ENCODE measurements at places on chromosomes 4 and X. TPM values are rescaled to one million over a fixed set of nuclear protein-coding genes. Genes with fewer than 3 reads are reported as not detected.
A peak's percentile ranks its signal among the peaks of the same experiment; 100 is the strongest.

Gene EGFL6
- total RNA-seq: 11.8 TPM

Gene PCYT1B
- 0.16 TPM for total RNA-seq

GRCh38 chrX:40543661-40544328, 37.0 kb upstream of the ATP6AP2 start:
- no peak for DNase-seq

DNA sequence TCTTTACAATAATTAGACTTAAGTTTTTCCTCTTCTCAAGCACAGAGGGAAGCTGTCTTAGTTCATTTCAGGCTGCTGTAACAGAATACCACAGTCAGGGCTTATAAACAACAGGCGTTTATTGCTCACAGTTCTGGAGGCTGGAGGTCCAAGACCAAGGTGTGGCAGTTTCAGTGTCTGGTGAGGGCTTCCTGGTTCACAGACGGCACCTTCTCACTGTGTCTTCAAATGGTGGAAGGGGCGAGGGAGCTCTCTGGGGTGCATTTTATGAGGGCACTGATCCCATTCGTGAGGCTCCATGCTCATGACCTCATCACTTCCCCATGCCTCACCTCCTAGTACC, 115.7 kb upstream of the MXRA5 start:
- DNase-seq: no peak

- DNase-seq: no peak
Measured at GRCh38 chr4:161856711-161857326, 307.0 kb downstream of the FSTL5 start.

GRCh38 chr4:180635281-180635680, 1607.9 kb upstream of the TENM3 start:
- DNase-seq: no peak

DNA sequence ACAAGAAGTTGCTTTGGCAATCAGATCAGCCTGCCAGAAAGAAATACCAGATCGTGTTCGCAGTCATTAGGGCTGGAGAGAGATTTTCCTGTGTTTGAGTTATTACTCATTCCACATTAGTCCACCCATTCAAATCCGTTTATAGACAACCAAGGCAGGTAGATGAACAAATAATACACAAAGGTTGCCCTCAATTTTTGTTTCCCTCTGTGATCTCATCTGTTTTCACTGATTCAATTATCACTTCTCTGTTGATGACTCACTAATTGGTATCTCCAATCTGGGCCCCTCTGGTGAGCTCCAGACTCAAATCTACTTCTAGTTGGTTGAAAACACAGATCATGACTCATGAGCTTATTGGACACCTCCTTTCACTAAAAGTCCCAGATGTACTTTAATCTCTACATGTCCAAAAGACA, 54.5 kb downstream of the CHM start:
- no peak for DNase-seq

DNA sequence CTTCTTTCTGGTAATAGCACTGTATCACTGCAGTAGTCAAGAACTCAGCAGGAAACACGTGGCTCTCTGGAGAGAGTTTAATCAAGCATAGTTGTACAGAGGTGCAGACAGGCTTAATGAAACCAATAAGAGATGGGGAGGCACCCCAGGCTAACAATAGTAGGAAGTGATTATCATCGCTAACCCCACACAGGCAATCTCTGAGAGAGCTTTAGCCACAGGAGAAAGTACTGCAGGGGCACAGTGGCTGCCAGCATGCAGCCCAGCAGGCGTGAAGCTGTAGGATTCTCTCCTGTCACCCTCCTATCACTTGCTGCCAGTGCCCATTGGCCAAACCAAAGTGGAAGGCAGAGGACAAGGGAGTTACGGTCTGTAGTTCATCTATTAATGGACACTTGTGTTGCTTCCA, 450.0 kb upstream of the RASGEF1B start:
- DNase-seq: no peak

DNA sequence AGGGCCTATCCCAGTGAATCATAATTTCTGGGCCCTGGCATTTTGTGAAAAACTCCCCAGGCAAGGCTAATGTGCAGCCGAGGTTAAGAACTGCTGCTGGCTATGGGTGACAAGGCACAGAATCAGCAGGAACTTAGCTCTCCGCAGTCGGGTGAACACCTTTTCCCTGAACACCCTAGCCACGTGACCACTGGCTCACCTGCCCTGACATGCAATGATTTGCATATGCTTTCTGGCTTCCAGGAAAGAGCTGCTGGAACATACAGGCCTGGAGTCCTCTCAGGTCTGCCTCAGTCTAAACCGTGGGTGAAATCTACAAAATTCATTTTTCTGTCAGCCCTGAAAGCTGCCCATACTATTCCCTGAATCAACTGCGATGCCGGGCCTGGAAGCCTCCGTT, 56.6 kb downstream of the ZNF827 start:
- DNase-seq: peak; percentile 67

DNA sequence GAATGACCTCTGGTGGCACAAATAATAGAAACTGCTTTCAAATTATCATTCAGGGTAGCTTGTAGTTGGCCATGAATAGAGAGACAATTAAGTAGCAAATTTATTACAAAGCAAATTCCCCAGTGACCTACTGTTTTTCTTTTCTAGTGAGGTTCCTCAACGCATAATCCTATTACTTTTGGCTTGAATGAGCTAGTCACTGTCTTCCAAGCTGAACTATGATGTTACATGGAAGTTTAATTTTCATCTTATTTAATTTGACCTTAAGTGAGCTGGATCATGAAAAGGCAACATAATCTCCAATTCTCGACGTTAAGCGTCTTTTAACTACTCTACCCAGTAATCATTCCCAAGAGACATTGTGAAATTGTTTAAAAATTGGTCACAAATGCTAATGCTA, 347.4 kb upstream of the MAGEB2 start:
- DNase-seq: no peak

Measured in breast epithelium (tissue), 4 donors.